Retinal pigment epithelial cell (primary cell): ENCODE measurements at places on chromosomes 3 and 15.

- no peak for DNase-seq
Measured at GRCh38 chr15:68334661-68335124, 57.1 kb downstream of the FEM1B start.

GRCh38 chr3:98600412-98601095 lies 7.1 kb upstream of the CPOX start:
- no peak for DNase-seq

- DNase-seq, result no peak
Measured at GRCh38 chr15:100279849-100280248, 61.9 kb downstream of the ADAMTS17 start.

DNA sequence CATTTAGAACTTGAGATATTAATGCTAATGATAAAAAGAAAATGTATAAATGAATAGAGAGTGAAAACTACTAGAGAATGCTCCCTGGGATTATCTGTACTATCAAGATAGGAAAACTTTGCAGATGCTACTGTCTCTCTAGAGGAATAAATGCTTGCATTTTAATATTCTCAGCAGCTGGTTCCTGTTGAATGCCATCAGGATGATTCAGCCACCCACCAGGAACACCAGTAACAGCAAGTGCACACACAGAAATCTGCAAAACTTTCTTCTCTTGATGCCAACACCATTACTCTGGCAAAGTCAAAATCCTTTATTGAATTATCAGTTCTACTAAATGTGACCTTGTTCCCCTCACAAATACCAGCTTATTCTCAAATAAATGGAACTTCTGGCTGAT lies 148.4 kb downstream of the TIGIT start:
- no peak for DNase-seq

DNA sequence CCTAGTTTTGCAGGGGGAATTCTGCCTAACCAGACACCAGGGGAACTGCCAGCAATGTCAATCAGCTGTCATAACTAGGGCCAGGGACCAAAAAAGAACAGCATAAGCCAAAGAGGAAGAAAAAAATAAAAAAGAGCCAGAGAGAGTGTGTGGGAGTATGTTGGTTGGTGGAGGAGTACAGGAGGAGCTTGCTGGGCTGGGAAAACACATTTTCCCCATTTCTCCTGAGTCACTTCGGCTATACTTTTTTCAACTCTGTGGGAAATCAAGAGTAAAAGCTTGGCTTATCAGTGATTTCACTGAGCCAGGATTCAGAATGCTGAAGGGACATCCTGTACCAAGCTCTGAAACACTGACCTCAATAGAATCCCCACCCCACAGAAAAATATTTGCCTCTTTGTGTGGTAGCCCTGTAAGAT lies 144.7 kb upstream of the DPH6 start:
- DNase-seq, result peak; percentile 97
